ENCODE measurements at places on chromosomes 5 and 9. TPM values are rescaled to one million over a fixed set of nuclear protein-coding genes. Genes with fewer than 3 reads are reported as not detected.

TUBB4B gene
- total RNA-seq, result 193 TPM

CXCL14 gene
- total RNA-seq, result 28.7 TPM

TRAF2 gene
- total RNA-seq, result 11.6 TPM

HK3 gene
- 26.1 TPM for total RNA-seq

MYMK gene
- not detected for total RNA-seq

ADRB2 gene
- total RNA-seq, result 2.8 TPM

GRAMD2B gene
- total RNA-seq, result 79.5 TPM

CTXN3 gene
- not detected for total RNA-seq

KCNT1 gene
- total RNA-seq, result 0.28 TPM

SAXO1 gene
- 0.27 TPM for total RNA-seq

PIP5KL1 gene
- 6.0 TPM for total RNA-seq

RABGAP1 gene
- total RNA-seq, result 84.7 TPM

SLC45A2 gene
- total RNA-seq, result not detected

ARL14EPL gene
- 1.7 TPM for total RNA-seq

SURF2 gene
- 13.3 TPM for total RNA-seq

PDE4D gene
- 34.0 TPM for total RNA-seq

BTNL8 gene
- not detected for total RNA-seq

CNTNAP3 gene
- 31.8 TPM for total RNA-seq

KCNV2 gene
- not detected for total RNA-seq

SH2D3C gene
- total RNA-seq, result 5.3 TPM

GNA14 gene
- 5.8 TPM for total RNA-seq

EDIL3 gene
- 157 TPM for total RNA-seq

IL5 gene
- total RNA-seq, result not detected

IFNA8 gene
- not detected for total RNA-seq

CEP72 gene
- total RNA-seq, result 0.68 TPM

ANKRD31 gene
- total RNA-seq, result 0.14 TPM

Data from thoracic aorta (tissue), 2 donors.